ENCODE measurements at places on chromosomes 2 and 18.

DNA sequence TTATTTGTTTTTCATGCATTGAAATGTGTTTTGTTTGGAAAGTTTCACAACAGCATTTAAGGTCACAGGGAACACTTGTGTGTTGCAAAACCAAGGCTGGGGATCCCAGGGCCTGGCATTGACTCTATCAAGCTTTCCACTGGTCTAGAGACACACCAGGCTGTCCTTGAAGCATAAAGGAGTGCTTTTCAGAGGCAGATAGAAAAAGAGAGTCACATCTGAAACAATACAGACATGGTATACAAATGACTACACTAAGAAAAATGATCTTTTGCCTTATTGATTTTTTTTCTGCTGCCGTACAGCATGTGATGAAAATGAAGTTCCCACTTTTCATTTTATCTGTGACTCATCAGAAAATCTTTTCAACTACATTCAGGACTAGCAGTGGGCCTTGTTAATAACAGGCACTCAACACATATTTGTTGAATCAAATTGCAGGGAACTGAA lies 61.9 kb upstream of the ZCCHC2 start:
- DNase-seq: no peak

- no peak for DNase-seq
Measured at GRCh38 chr2:101766871-101767739, 69.6 kb downstream of the MAP4K4 start.

- DNase-seq: no peak
Measured at GRCh38 chr2:83394134-83394904, 1064.8 kb downstream of the SUCLG1 start.

- DNase-seq: no peak
Measured at GRCh38 chr2:168295051-168295450, 47.7 kb upstream of the STK39 start.

- no peak for DNase-seq
Measured at GRCh38 chr18:7066965-7067555, 50.5 kb downstream of the LAMA1 start.

DNA sequence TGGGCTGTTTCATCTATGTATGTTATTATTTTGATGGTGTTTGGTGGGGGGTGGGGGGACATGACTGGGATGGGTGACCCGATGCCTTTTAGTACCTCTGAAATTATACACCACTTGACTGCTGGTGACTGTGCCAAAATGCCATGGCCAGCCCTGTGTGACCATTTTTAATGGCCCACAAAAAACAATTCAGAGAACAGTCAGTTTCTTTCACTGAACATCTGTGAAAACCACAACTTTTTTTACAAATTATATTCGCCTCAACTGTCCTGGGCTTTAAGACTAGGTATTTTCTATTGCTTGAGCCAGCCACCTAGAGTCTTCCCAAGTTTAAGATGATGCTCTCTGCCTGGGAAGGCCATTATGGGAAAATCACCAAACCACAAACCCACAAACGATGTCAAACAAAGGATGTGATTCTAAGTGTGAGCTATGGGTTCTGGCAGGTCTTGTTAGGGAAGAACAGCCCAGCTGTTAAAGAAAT lies 33.9 kb downstream of the FN1 start:
- DNase-seq: no peak

GRCh38 chr2:53969968-53970723 lies 647 bp downstream of the PSME4 start:
- peak; percentile 92 for DNase-seq

DNA sequence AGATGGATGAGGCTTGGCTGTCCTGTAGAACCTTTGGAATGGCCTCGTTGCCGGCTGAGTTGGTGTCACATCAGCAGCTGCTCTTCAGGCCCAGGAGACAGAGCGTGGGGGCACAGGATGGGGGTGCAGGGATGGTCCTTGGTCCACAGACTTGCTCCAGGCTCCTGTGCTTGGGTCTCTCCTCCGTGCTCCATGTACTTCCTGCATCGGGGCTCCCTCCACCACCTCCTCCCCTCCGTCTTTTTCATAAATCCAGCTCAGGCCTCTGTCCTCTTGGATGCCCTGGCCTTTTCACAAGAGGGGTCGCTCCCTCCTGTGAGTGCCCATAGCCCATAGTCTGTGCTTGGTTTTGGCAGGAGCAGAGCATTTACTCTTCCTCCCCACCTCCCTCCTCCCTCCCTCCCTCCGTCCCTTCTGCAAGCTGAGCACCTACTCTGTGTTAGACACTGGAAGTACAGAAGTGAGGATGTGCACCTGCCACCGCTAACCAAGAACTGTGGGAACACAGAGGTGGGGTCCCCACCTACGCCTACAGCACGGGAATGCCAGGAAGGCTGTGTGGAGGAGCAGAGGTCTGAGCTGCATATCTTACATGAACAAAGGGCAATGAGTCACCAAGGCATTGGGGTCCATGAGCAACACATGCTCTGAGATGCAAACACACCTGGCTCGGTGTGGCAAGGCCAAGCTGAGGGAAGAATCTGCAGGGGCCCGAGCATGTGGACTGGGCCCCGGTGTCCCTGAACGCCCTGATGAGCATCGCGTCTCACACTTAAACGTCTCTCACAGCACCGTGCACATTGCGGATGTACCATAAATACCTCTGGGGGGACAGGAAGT lies 458.7 kb upstream of the HS6ST1 start:
- peak; percentile 90 for DNase-seq
